ENCODE measurements at places on chromosomes 11 and 22.

GRCh38 chr11:50174189-50174588 lies 141.5 kb downstream of the OR4C45 start:
- no peak for DNase-seq

- no peak for DNase-seq
Observed at GRCh38 chr11:86548271-86548917, 124.0 kb downstream of the ME3 start.

GRCh38 chr11:69193629-69194028 lies 37.9 kb downstream of the SMIM38 start:
- no peak for DNase-seq

- DNase-seq, result no peak
Observed at GRCh38 chr22:42939451-42939881, 75.5 kb downstream of the PACSIN2 start.

GRCh38 chr11:45213316-45213665 lies 66.9 kb downstream of the PRDM11 start:
- DNase-seq, result no peak

GRCh38 chr11:113475160-113475761 lies at the start of gene DRD2:
Gene DRD2, minus strand, starts transcription at chr11:113475398. Its CDS starts 50,747 bp downstream, at chr11:113424651.
- no peak for DNase-seq

DNA sequence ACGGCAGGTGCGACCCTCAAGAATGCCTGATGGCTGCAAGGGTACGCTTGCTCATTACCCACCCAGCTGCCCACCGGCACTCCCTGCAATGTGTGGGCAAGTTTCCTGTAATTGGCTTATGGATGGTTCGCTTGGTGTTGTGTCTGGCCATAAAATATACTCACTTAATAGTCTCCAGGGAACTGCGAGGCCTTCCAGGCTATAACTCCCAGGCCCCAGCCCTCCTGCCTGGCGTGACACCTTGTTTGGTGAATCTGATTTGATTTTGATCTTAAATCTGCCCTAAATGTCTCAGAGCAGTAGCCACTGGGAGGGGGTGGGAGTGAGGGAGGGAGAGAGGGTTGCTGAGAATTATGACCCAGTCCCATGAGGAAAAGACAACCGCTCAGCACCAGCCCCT lies 572.2 kb downstream of the BUD13 start:
- DNase-seq, result no peak

- no peak for DNase-seq
Observed at GRCh38 chr11:120391292-120391691, 55.1 kb downstream of the ARHGEF12 start.

DNA sequence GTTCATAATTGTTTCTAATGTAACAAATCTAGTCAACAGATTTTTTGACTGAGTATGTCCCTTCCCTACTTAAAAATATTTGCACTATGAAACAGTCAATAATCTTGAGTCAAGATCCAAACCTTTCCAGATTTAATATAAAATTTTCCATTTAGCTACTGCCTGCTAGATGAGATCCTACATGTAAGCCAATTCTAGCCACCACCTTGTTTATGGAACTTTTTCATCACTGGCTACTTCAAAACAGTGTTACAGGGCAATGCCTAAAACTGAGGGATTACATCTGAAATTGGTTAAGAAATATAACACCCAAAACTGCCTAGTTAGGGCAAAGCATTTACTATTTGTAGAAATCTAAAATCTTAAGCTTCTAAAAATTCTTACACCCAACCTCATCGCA lies 10.5 kb upstream of the FUT4 start:
- DNase-seq, result no peak

DNA sequence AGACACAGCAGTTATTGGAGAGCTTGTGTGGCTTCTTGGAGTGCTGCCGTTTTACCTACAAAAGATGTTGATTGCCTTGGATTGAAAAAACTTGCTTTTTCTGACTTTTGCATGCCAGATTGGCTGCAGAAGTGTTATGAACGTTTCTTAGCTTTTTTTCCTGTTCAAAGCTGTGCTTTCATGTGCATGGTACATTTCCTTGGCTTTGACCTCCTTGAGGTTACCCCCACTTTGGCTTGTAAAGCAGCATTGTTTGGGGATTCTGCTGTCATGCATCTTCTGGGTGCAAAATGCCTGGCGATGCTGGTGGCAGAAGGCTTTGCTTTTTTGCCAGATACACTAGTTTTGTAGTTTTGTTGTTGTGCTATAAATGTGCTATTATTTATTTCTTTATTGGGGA lies 80.0 kb downstream of the JRKL start:
- DNase-seq, result no peak

GRCh38 chr11:69879729-69880005 lies 60.5 kb upstream of the FGF3 start:
- DNase-seq, result no peak

- DNase-seq, result no peak
Observed at GRCh38 chr11:67364783-67365722, 8.3 kb downstream of the CLCF1 start.

- no peak for DNase-seq
Observed at GRCh38 chr11:114233755-114234154, 62.4 kb upstream of the NNMT start.

DNA sequence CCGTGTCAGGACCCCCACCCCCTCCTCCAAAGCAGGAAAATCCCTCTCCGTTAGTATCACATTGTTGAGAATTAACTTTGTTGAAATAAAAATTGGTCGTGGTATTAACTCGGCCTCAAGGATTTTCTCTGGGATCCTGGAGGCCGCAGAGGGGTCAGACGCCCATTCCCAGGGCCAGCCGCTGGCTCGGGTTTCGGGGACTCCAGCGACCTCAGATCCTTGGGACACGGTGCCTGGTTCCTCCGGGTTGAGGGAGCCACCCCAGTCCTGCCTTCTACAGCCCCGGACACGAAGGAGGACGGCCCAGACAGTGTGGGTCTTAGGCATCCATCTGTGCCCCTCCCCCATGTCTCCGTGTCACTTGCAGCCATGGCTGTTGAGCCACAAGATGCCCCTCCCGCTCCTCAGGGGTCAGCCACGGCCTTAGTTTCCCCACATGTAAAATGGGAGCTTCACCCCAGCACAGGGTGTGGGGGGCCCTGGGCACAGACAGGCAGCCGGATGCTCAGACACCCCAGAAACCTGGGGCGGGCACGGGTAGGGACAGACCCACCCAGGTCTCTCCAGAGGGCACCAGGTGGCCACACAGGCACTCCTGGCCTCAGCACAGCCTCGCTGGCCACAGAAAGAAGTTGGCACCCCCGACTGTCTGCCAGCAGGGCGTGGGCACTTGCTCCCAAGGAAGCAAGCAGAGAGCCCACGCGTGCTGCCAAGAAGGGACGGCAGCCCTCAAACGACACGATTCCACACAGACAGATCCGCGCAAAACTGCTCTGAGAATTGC lies 15.5 kb downstream of the GP1BB start:
- DNase-seq, result no peak

DNA sequence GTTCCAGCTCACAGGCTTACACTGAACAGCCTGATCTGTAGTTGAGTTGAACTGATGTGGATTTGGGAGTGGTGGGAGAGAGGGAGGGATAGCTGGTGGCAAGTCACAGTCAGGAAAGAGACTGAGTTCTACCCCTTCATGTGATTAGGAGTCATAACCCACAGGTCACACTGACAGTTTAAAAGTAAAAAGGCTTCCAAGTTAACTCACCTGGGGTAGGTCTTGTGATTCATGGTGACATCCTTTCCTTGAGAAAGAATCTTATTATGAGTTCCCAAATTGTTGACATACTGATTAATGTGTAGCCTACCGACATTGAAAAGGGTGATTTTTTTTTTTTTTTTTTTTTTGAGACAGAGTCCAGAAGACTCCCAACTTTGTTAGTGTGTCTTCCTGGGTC lies 5.4 kb downstream of the IZUMO1R start:
- DNase-seq, result no peak

GRCh38 chr11:118663381-118663780 lies 16.1 kb downstream of the TREH start:
- no peak for DNase-seq

DNA sequence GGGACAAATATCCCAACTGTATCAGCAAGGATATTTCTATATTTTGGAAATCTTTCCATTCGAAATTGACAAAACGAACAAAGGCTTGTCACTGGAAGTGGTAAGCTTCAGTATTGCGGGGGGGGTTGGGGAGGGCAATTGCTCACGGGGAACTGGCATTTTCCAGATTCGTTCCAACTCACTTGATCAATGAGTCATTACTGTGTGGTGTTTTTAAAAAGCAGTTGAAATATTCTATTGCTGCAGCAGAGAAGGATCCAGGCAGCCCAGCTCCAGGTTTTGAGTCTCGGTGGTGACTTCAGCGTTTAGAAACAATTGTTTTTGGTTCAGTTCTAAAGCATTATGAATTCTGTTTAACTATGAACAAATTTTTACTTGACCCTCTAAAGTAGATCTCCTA lies 33.8 kb upstream of the FBLN1 start:
- no peak for DNase-seq

GRCh38 chr11:97683733-97684132 lies 1293.9 kb downstream of the JRKL start:
- DNase-seq, result no peak

DNA sequence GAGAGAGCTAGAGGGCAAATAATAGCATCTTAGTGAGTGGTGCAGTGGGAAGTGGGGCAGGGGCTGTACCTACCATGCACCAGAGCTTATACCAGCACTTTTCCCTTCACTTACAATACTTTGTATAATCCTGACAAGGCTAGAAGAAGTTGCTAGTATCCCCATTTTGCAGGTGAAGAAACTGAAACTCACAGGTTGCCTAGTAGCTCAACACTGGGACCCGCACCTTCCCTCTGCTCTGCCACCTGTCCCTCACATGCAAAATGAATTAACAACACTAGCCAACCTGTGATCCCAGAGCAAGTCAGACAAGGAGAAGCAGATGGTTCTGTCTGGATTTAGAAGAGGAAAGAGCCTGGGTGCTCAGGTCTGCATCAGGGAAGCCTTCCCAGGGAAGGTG lies 510.4 kb downstream of the BUD13 start:
- DNase-seq, result no peak

DNA sequence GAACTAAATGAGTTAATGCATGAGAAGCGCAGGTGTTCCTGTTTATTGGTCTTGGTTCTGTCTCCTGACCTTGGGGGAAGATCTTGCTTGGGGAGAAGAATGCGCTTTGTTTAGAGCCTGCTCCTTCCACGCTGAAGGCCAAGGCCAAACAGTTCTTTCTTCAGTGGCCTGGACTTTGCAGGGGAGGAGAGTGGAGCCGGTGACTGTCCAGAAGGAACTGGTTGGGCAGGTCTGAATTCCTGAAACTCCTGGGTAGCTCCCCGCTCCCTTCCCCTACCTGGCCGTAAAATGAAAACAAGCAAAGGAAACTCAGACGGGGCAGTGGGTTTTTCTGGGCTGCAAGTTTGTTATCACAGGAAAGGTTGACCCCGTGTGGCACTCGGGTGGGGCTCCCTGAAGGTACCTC lies 3.6 kb downstream of the ARHGAP8 start:
- DNase-seq, result no peak

DNA sequence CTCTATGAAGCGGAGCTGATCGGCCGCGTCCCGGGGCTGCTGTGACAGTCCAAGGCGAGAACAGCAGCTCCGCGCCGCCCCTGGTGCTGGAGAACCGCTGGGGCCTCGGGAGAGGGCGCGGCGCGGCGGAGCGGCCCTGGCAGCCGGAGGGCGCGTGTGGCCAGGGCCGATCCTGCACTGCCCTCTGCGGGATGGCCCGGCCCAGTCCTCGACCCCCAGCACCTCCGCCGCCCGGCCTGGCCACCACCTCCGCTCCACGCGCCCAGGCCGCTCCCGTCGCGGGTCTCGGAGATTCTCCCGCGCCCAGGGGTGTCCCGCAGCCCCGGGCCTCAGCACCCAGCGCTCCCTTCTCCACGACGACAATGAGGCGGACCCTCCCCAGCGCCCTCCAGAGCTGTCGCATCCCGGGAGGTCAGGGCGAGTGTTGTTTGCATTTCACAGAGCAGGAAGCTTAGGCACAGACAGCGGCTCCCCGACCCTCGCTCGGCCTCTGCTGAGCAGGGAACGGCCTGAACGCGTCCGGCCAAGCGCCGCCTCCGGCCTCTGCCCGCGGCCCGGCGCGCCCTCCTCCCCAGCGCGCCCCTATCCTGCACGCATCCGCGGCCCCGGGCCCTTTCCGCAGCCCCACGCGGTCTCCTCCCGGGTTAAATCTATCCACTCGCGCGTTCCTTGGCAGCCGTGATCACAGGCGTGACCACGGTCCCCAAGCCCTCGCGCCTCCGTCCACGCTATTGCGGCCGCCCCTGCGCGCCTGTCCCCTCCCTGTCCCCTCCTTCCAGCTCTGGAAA lies 109.7 kb downstream of the WNT7B start:
- no peak for DNase-seq

DNA sequence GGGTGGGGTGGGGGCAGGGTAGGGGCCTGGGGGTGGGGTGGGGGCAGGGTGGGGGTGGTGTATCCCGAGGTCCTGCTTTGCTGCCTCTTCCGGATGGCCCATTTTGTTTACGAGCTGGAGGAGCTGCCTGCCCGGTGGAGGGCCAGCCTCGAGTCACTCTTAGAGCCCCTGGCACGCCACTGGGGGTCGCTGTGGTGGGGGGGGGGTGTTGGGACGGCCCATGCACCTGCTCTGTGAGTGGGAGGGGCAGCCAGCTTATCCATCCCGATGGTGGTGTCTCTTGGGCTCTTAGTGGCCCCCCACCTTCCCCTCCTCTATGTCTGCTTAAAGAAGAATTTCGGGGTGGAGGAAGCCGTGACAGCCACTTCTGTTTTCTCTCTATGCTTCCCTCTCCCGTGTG lies 24.6 kb downstream of the MRGPRD start:
- DNase-seq, result no peak

DNA sequence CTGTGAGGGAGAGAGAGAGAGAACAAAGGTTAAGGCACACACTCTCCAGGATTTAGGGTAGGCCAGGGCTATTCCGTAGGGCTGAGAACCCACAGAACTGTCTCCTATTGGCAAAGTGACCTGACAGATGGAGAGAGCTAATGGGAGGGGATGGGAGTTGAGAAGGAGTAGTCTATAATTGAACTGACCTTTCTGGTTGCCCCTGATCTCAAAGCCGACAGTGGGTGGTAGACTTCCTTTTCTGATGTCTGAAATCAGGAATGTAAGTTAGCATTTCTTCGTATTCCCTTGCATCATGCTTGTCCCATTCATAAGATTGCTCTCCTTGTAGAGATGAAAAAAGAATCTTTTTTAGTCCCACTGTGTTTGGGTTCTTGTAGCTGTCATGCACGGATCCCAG lies 210.1 kb downstream of the NTM start:
- no peak for DNase-seq

GRCh38 chr11:94134651-94135512 lies 6.2 kb downstream of the PANX1 start:
- no peak for DNase-seq

- DNase-seq, result peak; percentile 42
Observed at GRCh38 chr11:64844330-64845128, at the start of gene CDC42BPG. Gene CDC42BPG, minus strand, starts transcription at chr11:64844653. Its CDS starts 84 bp downstream, at chr11:64844569.

DNA sequence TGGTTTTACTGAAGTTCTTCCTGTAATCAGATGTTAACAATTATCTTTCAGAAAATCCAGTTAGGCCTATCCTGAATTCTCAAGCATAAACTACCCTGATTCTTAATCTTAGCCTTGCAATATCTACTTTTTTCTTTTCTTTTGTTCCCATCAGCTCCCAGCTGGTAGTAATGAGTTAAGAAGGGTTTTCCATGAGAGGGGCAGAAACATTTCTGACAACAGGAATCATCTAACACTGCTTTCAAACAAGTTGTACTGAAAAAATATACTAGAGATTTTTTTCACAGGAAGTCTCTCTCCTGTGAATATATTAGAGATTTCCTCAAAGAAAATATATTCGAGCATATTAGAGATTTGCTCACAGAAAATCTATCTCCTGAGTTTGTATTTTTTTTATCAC lies 3.3 kb upstream of the TRIM6 start:
- DNase-seq, result no peak

- no peak for DNase-seq
Observed at GRCh38 chr11:27193434-27194225, 153.0 kb downstream of the BBOX1 start.

All from stimulated activated CD8-positive, alpha-beta memory T cell treated with anti-CD3 and anti-CD28 coated beads, Interleukin-2, amount 100 ng/mL, for 1 hour (primary cell).